Left ventricle myocardium superior (tissue), 1 donor: ENCODE measurements at places on chromosomes 6 and 20.
A peak's percentile ranks its signal among the peaks of the same experiment; 100 is the strongest.

- DNase-seq: no peak
These were observed 28.1 kb upstream of the SCGN start for GRCh38 chr6:25623879-25624278.

- DNase-seq: no peak
These were observed 1.3 kb downstream of the KPNA5 start for GRCh38 chr6:116682334-116682712.

DNA sequence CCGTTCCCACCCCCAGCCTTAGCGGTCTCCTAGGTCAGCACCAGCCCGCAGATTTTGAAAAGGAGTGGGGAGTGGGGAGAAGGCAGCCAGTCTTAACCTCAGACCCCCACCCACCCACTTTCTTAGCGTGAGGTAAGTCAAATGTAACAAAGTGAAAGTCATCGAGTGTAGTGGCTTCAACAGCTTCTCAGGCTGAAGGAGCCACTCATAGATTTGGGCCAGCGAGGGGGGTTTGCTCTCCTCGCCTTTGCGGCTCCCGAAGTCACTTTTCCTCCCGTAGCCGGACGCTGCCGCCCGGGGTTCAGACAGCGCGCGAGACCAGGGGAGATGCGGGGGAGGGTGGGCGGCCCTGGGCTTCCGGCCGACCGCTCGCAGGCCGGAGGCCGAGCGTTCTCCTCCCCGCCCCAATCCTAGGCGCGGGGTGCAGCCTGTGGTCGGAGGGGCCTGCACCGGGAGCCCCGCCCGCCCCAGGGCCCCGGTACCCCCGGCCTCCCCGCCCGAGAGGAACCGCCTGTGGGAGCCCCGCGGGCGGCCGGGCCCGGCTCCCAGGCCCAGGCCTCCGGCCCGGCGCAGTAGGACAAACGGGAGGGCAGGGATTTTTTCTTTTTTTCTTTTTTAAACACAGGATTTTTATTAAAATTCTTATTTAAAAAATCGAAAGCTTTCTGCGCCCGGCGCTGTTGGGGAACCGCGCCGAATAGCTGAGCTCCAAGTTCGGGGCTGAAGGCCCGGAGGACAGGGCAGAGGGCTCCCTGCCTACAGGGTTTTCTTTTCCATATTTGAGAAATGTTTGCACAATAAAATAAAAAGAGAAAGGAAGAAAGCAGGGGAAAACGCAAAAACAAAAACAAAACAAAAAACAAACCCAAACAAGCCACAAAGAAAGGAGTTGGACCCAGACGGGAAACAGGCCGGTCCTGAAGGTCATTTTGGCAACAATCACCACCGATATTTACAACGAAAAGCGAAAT lies 3.2 kb downstream of the NKX2-2 start:
- DNase-seq: no peak

DNA sequence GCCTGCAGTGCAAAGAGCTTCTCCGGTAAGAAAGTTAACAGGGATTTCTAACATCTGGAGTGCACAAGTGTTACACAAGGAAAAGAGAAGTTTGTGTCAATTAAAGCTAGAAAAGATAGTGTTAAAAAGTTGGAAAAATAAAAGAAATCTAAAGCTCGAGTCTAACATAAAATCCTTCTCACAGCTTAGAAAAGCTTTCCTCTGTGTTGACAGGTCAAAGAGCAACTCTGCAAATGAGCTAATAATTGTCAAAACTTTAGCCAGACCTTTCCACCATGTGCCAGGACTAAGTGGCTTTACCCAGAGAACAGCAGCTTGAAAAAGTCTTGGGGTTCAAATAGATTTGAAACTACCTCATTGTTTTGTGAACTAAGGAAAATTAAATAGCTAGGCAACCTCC lies 14.8 kb downstream of the PTPRK start:
- no peak for DNase-seq

GRCh38 chr6:25257686-25258348 lies 21.4 kb upstream of the CARMIL1 start:
- no peak for DNase-seq

DNA sequence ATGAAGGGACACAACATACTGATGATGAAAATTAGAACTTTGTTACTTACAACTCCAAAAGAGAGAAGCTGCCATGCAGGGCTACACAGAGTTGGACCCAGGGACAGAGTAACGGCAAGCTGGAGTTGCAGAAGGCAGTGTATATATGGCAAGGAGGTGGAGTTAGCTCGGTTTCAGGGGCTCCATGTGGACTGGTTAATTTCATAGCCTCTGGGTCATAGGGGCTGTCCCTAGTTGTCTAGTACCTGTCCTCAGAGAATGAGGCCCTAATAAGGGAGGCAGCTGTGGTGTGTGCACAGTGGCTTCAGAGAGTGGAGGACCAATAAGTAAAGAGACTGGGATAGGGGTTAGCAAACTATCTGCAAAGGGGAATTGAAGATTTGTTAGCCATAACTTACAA lies 7.9 kb upstream of the ZSCAN12 start:
- DNase-seq: no peak

GRCh38 chr6:126033696-126034095 lies 47.4 kb downstream of the TRMT11 start:
- DNase-seq: no peak

DNA sequence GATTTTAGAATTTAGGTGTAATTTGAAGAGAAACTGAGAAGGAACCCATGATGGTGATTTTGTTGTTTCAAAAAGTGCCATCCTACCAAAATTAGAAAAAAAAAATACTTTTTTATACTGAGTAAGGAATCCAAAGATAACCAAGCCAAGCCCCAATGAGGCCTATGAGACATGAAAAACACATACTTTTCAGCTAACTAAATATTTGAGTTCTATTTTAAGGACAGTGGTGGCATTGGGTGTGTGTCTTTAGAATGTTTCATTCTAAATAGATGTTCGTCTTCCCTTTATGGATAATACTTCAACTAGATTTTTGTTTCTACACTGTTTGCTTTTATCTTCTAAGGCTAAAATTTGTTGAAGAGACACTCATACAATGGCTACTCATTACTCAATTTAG lies 9.6 kb downstream of the CD24 start:
- no peak for DNase-seq

- no peak for DNase-seq
These were observed 10.6 kb upstream of the MARCKS start for GRCh38 chr6:113846577-113846976.

DNA sequence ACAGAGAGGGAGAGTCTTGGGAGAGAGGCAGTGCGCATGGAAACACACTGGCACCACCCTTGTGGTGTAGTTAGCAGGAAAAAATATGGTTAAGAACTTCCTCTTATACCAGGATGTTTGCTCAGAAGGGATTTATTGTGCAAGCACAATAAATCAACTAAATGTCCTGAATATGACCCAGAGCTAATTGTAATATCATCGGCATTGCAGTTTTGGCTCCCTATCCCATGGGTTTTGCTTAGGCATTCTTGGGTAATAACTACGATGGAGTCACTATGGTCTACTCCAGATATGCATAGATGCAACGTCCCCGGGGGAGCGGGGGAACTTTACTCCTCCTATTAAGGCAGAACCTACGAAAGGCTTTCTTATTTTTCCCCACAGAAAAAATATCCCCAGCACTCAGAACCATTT lies 751.6 kb downstream of the EYS start:
- DNase-seq: no peak

DNA sequence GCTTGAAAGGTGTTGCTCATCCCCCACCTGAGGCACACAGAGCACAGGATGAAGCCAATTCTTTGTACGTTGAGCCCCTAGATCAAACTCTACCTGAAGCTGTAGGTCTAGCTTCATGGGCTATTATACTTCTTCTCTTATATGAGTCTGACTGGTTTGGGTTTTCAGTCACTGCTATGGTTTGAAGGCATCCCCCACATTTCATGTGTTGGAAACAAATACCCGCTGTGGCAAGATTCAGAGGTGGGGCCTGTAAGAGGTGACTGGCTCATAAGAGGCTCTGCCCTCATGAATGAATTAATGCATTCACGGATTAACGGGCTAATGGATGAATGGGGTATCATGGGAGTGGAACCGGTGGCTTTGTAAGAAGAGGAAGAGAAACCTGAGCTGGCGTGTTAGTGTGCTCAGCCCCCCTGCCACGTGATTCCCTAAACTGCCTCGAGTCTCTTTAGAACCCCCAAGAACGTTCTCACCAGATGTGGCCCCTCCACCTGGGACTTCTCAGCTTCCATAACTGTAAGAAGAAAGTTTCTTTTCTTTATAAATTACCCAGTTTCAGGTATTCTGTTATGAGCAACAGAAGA lies 39.2 kb downstream of the PREX1 start:
- no peak for DNase-seq

- DNase-seq: peak; percentile 82
These were observed 48.5 kb downstream of the RPF2 start for GRCh38 chr6:111030008-111031007.

DNA sequence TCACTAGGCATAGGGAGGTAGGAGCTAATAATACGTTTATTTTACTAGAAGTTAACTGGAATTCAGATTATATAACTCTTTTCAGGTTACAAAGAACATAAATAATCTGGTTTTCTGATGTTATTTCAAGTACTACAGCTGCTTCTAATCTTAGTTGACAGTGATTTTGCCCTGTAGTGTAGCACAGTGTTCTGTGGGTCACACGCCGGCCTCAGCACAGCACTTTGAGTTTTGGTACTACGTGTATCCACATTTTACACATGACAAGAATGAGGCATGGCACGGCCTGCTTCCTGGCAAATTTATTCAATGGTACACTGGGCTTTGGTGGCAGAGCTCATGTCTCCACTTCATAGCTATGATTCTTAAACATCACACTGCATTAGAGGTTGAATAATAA lies 1.1 kb downstream of the HFE start:
- peak; percentile 55 for DNase-seq

DNA sequence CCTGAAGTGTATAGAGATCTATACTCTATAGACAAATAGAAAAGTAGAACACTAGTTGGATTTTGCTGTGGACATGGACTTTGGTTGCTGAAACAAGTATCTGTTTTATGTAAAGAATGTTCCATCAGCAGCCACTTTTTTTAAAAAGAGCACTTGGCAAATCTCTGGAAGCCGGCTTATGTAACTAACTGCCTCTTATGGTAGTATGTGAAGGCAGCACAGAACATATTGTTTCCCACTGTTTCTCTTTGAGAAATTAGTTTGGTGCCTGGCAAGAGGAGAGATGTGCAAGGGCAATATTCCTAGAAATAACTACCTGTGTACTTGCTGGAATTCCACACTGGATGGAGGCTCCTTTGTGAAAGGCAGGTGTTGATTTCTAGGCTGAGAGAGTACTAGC lies 242.3 kb upstream of the PREP start:
- DNase-seq: no peak

DNA sequence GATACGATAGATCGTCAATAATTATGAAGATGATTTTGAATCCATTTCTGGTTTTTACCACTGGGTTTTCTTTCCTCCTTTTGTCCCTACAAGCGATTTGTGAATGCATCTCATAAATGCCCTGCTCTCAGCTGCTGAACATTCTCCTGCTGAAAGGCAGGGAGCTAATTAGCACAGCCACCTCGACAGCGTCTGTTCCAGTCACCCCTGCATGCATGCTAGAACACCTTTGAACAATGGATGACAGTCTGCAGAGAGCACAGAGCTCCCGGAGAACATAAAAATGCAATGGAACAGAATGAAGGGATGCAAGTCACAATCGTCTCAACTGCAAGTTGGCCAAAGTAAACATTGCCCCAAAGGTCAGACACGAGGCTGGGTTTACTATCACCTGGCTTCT lies 105.8 kb downstream of the SLC35B3 start:
- no peak for DNase-seq

DNA sequence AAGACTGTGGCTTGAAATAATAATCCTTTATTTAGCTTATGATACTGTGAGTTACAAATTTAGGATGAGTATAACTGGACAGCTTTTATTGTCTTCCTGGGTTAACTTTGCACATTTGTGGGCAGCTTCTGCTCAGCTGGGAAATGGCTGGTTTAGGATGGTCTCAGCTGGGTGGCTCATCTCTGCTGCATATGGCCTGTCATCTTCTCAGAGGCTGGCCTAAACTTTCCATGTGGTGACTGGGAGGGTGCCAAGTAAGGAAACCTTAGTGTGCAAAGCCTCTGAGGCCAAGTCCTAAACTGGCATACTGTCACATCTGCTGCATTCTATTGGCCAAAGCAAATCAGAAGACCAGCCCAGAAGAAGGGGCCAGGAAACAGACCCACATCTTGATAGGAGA lies 40.2 kb downstream of the BTBD3 start:
- DNase-seq: no peak

- peak; percentile 44 for DNase-seq
These were observed 62.5 kb downstream of the PYGB start for GRCh38 chr20:25310268-25310920.

- DNase-seq: no peak
These were observed 165.6 kb upstream of the LAMP5 start for GRCh38 chr20:9348747-9349146.

GRCh38 chr20:10321138-10321717 lies 102.6 kb downstream of the SNAP25 start:
- no peak for DNase-seq

DNA sequence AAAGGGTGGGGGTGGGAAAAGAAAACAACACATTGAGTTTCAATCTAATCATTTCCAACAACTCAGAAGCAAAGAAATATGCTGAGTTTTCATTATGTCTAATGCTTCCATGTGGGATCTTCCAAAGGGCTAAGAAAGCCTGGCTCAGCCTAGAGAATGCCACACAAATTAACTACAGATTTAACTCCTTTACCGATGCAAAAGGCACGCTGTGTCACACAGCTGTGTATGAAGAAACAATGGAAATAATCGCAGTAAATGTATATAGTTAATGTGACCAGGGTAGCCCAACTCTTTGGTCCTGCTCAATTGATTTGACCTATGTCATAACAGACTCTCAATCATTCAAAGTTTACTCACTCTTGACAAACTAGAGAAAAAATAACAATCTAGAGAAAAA lies 17.8 kb downstream of the B4GALT5 start:
- no peak for DNase-seq

GRCh38 chr6:80921861-80922460 lies 815.5 kb downstream of the BCKDHB start:
- no peak for DNase-seq

GRCh38 chr6:46465294-46466165 lies 25.7 kb downstream of the RCAN2 start:
- no peak for DNase-seq

DNA sequence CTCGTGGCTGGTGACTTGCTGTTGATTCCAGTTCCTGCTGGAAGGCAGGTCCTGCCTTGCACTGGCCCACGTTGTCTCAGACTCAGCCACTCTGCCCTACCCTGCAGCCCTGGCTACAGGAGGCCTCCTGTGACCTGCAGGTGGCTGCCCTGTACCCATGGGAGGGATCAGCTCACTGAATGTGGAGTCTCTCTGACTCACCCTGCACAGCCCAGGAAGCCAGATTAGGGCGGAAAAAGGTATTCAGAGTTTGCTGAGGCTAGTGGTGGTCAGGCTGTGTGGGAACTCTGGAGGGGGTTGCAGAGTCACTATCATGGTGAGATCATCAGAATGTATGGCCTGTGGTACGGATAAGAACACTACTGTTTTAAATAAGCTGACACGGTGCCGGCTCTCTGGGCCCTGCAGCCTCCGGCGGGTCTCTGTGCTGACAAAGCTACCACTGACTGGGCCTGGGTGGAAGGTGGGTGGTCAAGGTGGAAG lies 24.7 kb upstream of the PYGB start:
- DNase-seq: no peak

GRCh38 chr20:17066902-17067301 lies 159.9 kb upstream of the PCSK2 start:
- no peak for DNase-seq

- DNase-seq: no peak
These were observed 856.9 kb downstream of the EYS start for GRCh38 chr6:64850121-64850520.
